Stimulated activated CD4-positive, alpha-beta T cell treated with anti-CD3 and anti-CD28 coated beads, Interleukin-15, amount 100 ng/mL, for 1 hour (primary cell): ENCODE measurements at places on chromosomes 7 and 10.

DNA sequence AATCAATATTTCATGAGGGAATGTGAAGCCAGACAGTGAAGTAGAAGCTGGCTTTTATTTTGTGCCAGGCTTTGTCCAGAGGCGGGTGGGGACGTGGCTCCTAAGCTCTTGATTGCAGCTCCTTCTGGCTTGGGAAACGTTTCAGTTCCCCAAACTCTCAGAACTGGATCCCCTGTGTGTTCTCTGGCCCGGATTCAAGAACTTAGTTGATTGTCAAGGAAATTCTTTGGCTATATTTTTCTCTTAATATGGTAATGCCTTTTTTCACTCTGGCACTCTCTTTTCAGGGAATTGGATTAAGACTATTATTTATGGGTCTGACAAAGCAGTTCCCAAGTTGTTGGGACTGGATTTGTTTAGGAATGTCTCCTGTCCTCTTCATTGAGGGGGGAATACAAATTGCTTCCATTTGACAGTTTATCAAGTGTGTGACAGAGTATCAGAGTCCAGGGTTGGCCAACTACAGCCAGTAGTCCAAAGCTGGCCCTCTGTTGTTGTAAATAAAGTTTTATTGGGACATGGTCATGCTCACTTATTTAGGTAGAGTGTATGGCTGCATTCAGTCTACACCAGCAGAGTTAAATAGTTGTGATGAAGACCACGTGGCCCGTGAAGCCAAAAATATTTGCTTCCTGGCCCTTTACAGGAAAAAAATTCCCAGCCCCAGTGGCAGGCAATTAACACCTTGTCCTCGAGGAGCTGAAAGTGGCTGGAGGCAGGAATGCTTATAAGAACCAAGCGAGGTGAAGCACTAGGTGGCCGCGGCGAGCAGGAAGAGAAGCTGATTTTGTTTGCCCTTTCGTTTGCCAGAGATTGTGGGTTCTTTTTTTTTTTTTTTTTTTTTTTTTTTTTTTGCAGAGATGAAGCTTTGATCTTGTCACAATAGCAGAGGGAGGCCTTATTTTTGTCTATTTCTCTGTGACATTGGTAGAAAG lies 34.3 kb downstream of the HTRA1 start:
- DNase-seq, result no peak

DNA sequence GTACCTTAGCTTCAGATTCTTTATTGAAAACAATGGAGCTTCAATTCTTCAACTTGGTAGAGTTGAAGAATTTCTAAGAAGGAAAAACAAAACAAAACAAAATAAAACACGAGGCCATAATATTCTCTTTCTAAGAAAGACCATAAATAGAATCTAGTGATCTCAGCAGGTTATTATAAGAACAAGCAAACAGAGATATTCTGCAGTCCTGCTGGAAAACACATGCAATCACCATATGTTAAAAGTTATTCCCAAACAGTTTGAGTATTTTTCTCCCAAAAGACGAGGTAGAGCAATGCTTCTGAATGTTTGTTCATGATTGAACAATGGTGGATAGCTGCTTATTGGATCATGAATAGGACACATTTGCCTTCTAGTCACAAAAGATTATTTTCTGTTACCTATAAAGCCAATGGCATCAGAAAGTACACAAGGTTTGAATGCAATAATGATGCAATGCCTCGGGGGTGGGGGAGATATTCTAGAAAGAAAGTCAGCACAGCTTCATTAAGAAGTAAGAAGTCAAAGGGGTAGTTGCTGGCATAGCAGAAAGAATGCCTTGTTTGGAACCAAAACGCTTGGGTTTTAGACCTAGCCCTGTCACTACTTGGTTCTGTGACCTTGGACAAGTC lies 59.3 kb downstream of the CREB3L2 start:
- DNase-seq, result no peak

DNA sequence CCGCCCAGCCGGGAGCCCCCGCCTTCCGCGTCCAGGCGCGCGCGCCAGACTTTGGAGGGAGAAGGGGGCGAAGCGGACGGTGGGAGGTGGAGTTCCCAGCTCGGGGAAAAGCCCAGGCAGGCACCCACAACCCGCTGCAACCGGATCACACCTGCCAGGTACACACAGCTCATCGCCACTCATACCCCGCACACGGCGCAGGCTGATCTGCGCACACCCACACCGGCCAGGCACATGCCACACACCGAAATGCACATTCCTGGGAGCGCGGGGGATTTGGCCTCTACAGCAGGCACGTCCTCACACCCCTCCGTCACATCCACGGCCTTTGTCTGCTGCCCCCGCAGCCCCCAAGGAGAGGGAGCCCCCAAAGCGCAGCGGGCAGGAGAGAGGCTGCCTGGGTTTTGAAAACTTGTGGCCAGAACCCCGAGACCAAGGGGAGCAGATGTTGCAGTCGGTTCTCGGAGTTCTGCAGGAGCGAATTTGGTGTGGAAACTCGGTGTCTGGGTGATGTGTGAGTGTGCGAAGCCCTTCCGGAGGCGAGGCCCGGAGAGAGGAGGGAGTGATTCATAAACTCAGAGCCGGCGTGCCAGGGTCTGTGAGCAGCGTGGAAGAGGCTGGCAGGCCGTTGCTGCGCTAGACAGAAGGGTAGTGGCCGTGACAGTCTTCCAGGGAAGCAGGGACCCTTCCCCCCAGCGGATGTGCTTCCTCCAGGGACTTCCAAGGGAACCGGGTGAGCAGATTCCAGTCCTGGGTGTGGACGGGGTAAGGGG lies 734 bp downstream of the CHST3 start:
- DNase-seq, result no peak

DNA sequence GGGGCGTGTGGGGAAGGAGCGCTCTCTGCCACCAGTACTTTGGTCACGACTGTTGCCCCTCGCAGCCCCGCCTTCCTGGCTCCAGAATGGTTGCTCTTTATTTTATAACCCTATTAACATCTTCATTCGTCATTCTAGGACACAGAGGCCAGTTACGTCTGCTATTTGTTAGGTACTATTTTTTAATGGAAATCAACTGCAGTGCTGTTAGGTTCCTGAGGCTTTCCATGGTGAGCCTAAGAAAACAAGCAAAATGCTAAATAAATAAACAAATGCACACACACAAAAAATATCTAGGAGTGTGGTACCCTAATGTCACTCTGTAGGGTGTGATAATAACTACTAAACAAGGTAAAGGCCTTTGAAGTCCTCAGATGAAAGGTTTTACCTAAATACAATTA lies 71.1 kb downstream of the SLC37A3 start:
- DNase-seq, result no peak

DNA sequence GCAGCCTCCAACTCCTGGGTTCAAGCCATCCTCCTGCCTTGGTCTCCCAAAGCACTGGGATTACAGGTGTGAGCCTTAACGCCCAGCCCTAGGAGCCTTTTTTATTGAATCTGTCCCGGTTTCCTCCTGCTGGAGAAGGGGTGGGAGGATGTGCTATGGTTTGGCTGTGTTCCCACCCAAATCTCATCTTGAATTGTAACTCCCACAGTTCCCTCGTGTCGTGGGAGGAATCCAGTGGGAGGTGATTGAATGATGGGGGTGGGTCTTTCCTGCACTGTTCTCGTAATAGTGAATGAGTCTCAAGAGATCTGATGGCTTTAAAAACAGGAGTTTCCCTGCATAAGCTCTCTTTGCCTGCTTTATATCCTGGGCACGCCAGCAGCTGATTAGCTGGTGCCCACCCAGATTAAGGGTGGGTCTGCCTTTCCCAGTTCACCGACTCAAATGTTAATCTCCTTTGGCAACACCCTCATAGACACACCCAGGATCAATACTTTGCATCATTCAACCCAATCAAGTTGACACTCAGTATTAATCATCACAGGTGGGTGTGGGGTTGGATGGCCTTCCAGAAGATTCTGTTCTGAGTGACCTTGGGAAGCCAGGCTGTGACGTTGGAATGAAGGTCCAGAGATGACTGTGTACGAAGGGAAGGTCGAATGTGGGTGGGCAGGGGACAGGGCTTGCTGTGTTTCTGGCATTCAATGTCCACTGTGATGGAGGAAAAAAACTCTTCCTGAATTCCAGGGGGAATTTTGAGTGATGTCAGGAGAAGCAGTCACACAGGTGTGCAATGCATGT lies 33.8 kb upstream of the CUX1 start:
- no peak for DNase-seq

- DNase-seq, result no peak
Observed at GRCh38 chr7:54960517-54960916, 58.3 kb upstream of the EGFR start.

- DNase-seq, result no peak
Observed at GRCh38 chr7:123749537-123749857, 694 bp upstream of the WASL start.

DNA sequence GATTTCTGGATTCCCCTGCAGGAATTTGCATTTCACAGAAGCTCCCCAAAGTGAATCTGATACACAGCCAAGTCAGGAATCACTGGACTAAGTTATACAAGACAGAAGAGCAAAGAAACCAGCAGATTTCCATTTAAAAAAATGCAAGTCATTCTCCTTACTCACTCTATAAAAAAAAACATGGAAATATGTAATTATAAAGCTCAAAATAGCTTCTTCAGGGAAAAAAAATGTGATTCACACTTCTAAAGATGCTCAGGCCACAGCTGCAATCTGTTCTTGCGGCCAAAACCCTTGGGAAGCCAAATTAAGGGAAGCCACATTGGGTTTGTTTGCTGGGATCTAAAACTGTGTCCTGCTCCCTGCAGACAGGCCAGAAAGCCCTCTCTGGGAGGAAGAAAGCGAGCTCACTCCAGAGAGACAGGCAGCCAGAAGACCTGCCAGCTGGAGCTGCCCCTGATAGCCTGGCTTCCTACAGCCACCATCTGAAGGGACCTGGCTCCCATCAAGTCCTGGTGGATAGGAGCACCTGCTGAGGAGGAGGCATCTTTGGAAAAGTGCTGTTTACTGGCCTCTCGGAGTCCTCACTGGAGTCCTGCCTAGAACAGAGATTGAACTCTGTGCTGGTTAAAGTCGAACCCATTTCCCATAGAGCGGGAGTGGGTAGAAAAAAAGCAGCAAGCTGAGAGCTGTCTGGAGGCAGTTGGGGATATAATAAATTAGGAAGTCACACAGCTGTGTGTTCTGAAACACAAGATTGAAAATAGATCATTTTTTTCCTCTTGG lies 359.2 kb upstream of the AOAH start:
- DNase-seq, result no peak

DNA sequence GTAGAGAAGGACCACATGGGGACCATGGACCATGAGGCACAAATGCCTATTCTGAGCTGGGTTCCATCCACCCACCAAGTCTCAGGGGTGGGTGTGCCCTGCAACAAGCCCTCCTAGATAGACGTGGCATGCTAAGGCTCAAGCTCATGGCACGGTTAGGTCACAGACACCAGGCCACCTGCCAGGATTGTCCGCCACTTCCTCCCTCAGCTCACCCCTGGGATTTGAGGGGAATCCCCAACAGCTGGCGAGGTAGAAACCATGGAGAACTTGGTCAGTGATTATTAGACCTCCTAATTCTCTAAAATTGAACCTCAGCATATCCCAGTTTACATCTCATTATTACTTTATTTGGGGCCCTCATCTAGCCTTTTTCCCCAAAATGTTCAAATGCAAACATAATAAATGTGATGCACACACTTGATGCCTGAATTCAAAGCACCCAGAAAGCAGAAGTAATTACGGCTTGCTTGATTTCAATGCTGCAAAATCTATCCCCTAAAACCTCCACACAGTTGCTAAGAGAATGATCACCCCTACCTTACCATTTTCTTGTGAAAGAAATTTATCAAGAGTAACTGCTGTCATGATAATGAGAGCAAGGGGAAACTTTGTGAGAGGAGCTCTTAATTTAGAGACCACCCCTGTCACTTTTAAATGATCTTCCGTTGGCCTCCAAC lies 366.6 kb upstream of the PFKP start:
- DNase-seq, result no peak

DNA sequence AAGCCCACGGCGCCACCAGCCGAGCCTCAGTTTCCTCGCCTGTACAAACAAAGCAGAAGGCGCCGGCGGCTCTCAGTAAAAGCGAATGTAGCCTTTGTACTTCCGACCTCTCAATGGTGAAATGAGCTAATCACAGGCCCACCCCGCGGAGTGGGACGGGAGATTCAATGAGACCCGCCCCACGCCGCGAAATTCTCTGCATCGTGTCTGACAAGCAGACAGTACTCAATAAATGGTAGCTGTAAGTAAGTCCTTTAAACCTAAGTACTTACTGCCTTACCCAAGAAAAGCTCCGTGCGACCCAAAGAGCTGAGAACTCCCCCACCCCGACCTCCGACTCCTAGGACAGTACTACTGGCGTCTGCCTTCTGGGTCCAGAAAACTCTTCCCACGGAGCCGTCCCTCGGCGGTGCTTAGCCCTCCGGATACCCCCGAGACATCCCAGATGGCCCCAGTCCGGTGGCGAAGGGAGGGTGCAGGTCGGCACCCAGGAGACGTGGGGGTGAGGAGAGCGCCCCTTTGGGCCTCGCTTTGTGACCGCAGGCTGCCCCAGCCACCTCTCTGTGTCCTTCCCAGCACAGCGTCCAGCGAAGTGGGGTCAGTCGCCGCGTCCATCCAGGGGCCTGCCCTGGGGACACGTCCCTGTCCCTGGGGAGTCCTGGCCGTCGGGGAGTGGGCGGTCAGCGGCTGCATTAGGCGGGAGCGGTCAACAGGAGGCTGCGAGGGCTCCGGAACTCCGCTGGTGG lies 972 bp upstream of the CXCL12 start:
- no peak for DNase-seq

DNA sequence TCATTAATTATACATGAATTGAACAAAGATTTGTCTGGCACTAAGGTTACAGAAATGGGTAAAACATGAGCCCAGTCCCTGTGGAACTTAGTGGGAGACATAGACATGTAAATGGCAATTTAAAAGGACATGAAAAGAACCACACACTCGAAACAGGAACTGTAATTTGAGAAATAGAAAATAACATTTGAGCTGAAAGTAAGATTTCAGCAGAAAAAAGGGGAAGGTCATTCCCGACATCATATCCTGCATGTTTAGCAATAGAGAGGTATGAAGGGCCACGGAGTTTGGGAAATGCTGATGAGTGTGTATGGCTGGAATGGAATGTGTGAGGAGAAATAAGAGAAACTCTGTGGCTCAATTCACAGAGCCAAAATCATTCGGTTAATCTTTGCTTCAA lies 175.4 kb upstream of the AHR start:
- DNase-seq, result no peak

- DNase-seq, result no peak
Observed at GRCh38 chr10:102814453-102814871, 22.8 kb downstream of the CYP17A1 start.

DNA sequence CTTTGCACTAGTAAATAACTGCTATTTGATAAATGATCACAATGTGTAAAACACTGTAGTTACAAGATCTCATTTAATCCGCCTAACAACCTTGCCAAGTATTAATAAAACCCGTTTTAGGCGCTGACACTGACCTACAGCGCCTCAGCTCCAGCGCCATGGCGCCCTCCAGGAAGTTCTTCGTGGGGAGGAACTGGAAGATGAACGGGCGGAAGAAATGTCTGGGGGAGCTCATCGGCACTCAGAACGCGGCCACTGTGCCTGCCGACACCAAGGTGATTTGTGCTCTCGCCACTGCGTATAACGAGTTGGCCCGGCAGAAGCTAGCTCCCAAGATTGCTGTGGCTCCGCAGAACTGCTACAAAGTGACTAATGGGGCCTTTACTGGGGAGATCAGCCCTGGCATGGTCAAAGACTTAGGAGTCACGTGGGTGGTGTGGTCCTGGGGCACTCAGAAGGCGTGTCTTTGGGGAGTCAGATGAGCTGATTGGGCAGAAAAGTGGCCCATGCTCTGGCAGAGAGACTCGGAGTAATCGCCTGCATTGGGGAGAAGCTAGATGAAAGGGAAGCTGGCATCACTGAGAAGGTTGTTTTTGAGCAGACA lies 1.1 kb upstream of the TNPO3 start:
- DNase-seq, result no peak

- DNase-seq, result no peak
Observed at GRCh38 chr7:70764701-70765208, 367.2 kb upstream of the GALNT17 start.
